PC-9 (cell line): ENCODE measurements at places on chromosomes 12 and 14. TPM values are rescaled to one million over a fixed set of nuclear protein-coding genes. Genes with fewer than 3 reads are reported as not detected.

The KRT73 gene
- total RNA-seq, result not detected in 2 replicates

The AQP2 gene
- total RNA-seq, result not detected in 2 replicates

The POC1B gene
- total RNA-seq, result 11.5 and 13.6 TPM in 2 replicates

The SPATS2 gene
- 65.1 and 84.3 TPM in 2 replicates for total RNA-seq

The NRXN3 gene
- not detected in 2 replicates for total RNA-seq

The GLIPR1L1 gene
- total RNA-seq, result not detected in 2 replicates

The GPR84 gene
- total RNA-seq, result not detected in 2 replicates

The KRT5 gene
- 89.7 and 134 TPM in 2 replicates for total RNA-seq

The NUMB gene
- total RNA-seq, result 59.2 and 64.5 TPM in 2 replicates

The B4GALNT1 gene
- total RNA-seq, result 15.0 and 17.9 TPM in 2 replicates

The ZFHX2 gene
- total RNA-seq, result 3.7 and 5.3 TPM in 2 replicates

The WSCD2 gene
- total RNA-seq, result not detected in 2 replicates

The IL31 gene
- not detected in 2 replicates for total RNA-seq

The COL2A1 gene
- total RNA-seq, result not detected in 2 replicates

The TAS2R43 gene
- 1.1 and 1.5 TPM in 2 replicates for total RNA-seq

The CD163L1 gene
- total RNA-seq, result 52.3 and 69.3 TPM in 2 replicates

The CLEC1B gene
- not detected in 2 replicates for total RNA-seq

The TMEM52B gene
- total RNA-seq, result 2.6 and 4.2 TPM in 2 replicates

The CIROP gene
- total RNA-seq, result not detected in 2 replicates

The PTPN21 gene
- 4.0 and 4.7 TPM in 2 replicates for total RNA-seq

The KLRB1 gene
- total RNA-seq, result not detected in 2 replicates

The PAX9 gene
- 7.6 and 8.5 TPM in 2 replicates for total RNA-seq

The OR9K2 gene
- not detected in 2 replicates for total RNA-seq

The FANCM gene
- 9.9 and 14.1 TPM in 2 replicates for total RNA-seq

The HCAR1 gene
- 4.2 and 5.2 TPM in 2 replicates for total RNA-seq

The MMP19 gene
- 0.60 and 0.83 TPM in 2 replicates for total RNA-seq

The PTMS gene
- 633 and 910 TPM in 2 replicates for total RNA-seq

The AP5M1 gene
- total RNA-seq, result 18.5 and 28.3 TPM in 2 replicates

The RIMBP2 gene
- total RNA-seq, result not detected in 2 replicates

The ASB8 gene
- 21.8 and 25.1 TPM in 2 replicates for total RNA-seq

The LRP1-AS gene
- not detected in 2 replicates for total RNA-seq

The AKAP3 gene
- 2.1 and 3.0 TPM in 2 replicates for total RNA-seq

The CTSG gene
- total RNA-seq, result not detected in 2 replicates

The CSAD gene
- total RNA-seq, result 33.1 and 49.0 TPM in 2 replicates

The ZC2HC1C gene
- total RNA-seq, result 11.9 and 13.8 TPM in 2 replicates

The COA8 gene
- 93.8 and 101 TPM in 2 replicates for total RNA-seq

The GAS2L3 gene
- total RNA-seq, result 28.6 and 31.9 TPM in 2 replicates

The NPFF gene
- total RNA-seq, result not detected in 2 replicates
